ENCODE measurements at places on chromosomes 2 and 18.
A peak's percentile ranks its signal among the peaks of the same experiment; 100 is the strongest.

DNA sequence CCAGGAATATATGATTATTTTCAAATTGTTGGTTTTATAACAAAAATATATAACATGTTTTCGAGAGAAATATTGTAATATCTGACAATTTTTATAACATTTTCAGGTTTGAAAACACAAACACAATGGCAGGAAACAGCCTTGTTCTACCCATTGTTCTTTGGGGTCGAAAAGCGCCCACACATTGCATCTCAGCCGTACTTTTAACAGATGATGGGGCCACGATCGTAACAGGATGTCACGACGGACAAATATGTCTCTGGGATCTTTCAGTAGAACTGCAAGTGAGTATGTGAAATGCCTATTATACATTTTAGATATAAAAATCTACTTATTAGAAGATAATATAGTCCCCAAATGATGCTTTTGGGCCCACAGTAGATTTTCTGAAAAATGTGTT is 21.2 kb downstream of the WDR7 start:
- no peak for DNase-seq

GRCh38 chr2:215451012-215451756 is 15.3 kb upstream of the FN1 start:
- DNase-seq: no peak

GRCh38 chr2:176638167-176639015 is 369.1 kb downstream of the MTX2 start:
- peak; percentile 55 for DNase-seq

DNA sequence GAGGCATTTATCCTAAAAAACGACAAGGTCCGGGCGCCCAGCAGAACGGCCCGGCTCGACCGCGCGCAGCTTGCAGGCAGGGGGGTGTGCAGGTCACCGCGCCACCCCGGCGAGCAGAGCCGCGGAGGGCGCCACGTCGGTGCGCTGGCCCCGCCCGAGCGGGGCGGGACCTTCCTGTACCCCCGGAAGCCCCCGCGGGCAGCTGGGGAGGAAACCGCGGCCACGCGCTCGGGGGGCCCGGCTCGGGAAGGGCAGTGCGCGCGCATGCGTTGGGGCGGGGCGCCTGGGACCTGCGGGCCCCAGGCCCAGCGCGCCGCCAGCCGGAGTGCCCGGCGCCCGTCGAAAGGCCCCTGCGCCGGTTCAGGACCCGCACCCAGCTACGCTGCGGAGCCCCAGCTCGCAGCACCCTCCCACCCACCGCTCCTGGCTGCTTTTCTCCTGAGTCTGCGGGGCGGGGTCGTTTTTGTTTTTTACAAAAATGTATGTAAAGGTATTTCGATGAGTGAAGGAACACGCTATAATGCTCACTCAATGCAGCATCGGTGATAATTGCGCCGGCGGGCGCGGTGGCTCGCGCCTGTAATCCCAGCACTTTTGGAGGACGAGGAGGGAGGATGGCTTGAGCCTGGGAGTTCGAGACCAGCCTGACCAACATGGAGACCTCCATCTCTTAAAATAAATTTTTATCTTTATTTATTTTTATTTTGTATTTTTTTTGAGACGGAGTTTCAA is 47.7 kb upstream of the POMC start:
- peak; percentile 78 for DNase-seq

Measured in stimulated activated CD4-positive, alpha-beta T cell treated with anti-CD3 and anti-CD28 coated beads, Interleukin-1b, Interleukin-23, amount 100 ng/mL, for 48 hours (primary cell).